ENCODE measurements at places on chromosomes 1 and 21.

DNA sequence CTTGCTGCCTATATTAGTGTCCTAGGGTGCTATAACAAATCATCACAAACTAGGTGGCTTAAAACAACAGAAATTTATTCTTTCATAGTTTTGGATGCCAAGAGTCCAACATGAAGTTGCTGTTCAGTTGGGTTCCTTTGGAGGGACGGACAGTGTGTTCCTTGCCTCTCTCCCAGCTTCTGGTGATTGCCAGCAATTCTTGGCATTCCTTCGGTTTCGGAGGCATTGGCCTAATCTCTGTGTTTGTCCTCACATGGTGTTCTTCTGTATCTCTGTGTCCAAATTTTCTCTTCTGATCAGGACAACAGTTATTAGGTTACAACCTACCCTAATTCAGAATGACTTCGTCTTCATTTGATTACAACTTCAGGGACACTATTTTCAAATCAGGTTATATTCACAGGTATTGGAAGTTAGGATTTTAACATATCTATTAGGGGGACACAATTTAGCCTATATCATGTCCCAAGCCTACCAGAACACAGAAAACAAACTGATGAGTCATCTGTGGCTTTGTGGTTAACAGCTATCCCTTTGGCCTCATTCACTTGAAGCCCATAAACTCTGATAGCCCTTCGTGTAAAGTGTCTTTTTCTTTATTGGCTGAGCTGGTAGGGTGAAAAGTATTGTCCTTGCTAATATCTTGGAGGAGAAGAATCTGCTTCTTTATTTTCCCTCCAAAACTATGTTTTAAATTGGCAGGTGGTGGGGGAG is 83.2 kb upstream of the PAPPA2 start:
- no peak for DNase-seq

DNA sequence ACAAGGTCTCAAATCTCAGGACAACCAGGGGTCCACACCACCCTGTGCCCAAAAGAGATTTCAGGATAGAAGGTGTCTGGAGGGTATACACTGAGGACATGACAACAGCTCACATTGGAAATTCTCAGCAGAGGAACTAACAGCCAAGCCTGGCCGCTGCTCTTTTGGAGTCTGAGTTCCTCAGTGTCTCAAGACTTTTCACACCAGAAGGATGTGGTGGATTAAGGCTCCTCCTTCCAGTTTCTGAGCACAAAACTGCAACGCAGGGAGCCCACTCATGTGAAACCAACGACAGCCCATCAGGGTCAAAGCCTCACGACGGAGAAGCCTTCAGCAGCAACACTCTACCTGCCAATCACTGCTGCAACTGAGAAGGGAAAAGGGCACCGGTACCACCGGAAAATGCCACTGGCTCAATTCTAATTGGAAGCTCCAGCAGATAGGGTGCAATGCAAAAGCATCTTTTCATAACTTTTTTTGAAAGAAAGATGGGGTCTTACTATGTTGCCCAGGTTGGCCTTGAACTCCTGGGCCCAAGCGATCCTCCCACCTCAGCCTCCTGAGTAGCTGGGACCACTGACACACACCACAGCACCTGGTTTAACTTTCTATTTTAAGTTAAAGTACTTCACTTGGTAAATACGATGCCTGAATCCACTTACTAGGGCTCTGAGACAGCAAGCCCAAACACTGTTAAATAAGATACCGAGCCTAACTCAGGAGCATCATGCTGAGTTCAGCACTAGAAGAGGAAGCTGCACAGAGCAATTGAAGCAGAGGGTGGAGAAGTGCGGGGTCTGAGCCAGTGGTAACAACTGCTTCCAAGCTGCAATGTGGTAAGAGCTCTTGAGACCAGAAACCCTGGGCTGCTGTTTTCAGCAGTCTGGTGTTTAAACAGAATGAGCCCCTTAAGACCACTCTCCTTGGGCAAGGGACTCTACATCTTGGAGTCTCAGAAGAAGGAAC is 7.8 kb downstream of the CAPZB start:
- no peak for DNase-seq

DNA sequence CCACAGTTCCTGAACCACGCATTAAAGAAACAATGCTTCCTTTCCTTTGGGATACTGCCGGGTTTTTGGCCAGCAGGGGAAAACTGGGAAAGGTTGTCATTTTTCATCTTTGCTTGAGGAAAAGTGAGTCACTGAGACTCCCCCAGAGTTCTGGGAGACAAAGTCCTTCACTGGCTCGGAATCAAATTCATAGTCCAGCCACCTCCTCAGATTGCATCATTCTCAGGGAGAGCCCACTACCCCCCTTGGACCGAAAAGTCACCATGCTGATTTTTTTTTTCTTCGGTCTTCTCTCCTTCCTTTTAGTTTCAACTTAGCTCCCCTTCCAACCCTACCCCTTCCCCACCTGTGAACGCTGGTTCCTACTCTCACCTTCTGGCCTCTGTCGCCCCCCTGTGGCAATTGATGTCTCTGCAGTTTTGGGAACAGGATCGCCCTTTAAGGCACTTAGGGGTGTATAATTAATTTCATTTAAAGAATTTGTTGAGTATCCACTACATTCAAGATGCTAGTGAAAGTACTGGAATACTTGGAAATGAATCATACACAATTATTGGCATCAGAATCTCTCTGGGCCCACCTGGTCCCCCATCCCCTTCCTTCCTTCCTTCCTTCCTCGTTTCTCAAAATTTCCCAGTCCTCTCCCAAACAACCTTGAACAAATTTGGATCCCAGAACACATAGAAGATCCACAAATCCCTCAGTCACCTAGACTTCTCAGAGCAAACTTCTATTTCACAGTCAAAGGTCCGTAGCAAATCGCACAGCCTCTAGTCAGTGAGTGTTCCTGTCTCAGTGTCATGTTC is 6.9 kb downstream of the ACKR1 start:
- DNase-seq = peak; percentile 70

DNA sequence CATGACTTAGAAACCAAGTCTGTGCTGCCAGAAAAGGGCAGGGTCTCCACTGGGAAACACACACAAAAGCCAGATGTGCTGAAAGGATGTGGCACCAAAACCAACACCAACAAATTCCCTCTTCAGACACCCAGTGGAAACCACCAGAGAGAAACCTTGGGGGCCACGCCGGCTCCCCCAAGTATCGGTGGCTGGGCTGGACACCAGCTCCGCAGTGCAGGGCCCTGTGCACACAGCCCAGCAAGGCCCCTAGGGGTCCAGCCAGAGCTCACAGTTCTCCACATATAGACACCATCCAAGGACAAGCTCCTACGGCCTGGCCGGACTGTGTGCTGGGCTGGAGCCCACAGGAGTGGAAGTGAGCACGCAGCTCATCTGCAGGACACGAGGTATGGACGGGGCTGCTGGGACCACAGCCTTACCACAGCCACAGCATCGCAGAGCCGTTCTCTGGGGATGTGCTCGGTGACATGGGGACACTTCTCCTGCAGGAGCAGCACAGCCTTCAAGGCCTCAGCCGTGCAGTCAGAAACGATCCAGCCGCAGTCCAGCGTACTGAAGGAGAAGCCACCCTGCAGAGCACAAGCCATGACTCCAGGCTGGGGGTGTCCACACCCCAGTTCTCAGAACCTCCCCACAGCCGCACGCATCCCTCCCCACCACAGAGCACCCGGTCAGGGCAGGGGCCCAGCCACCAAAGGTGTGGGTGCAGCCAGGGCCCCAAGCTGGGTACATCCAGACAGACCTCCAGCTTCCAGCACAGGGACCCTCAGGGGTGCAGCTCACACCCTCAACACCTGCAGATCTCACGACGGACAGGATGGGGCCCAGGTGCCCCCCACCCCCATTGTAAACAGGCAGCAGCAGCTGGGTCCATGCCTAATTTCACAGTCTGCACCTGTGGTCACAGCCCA is 21.3 kb downstream of the LSS start:
- no peak for DNase-seq

DNA sequence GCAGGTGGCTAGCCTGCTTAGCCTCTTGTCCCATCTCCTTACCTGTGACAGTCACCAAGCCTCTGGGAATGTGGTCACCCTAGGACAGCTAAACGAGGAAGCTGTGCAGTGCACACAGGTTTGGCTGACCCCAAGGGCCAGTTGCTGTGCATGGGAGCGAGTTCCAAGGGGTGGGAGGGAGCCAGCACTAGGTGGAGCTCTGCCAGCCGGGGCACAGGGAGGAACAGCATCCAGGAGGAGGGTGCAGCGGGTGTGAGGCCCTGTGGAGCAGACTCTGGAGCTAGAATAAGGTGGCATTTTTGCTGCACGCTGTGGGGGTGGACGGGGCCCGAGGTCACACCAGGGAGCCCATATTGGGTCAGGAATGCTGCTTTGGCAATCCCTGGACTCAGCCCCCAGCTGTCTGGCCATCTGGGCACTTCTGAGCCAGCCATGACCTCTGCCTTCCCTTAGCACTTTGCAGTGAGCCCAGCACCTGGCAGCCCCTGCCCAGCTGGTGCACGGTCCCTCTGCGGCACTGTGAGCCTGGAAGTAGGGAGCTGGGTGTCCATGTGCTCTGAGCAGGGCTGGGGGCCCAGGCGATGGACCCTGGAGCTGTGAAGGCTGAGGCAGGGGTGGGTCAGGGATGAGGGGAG is 8.7 kb downstream of the PDXK start:
- no peak for DNase-seq

DNA sequence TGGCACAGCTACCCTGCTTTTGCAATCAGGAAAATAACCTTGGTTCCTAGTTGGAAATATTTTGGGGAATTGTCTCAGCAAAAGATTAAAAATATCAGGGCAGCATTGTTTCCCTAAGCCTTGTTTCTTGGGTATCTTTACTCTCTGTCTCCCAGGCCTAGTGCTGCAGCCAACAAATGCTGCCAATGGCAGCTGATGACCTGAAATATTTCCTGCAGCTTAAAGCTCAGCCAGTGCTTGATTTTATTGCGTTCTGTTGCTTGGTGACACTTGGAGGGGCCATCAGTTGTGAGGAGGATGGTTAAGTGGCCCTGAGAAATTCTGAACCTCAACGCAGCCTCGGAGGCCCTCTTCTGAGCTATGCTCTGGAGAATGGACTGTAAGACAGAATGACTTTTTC is 59.4 kb upstream of the B3GALT5 start:
- DNase-seq = no peak

GRCh38 chr1:29939079-29939478 is 702.8 kb downstream of the PTPRU start:
- no peak for DNase-seq

GRCh38 chr21:18252680-18253079 is 8.0 kb downstream of the CHODL start:
- no peak for DNase-seq

GRCh38 chr1:112673592-112674439 is 643 bp upstream of the MOV10 start:
- DNase-seq = no peak

DNA sequence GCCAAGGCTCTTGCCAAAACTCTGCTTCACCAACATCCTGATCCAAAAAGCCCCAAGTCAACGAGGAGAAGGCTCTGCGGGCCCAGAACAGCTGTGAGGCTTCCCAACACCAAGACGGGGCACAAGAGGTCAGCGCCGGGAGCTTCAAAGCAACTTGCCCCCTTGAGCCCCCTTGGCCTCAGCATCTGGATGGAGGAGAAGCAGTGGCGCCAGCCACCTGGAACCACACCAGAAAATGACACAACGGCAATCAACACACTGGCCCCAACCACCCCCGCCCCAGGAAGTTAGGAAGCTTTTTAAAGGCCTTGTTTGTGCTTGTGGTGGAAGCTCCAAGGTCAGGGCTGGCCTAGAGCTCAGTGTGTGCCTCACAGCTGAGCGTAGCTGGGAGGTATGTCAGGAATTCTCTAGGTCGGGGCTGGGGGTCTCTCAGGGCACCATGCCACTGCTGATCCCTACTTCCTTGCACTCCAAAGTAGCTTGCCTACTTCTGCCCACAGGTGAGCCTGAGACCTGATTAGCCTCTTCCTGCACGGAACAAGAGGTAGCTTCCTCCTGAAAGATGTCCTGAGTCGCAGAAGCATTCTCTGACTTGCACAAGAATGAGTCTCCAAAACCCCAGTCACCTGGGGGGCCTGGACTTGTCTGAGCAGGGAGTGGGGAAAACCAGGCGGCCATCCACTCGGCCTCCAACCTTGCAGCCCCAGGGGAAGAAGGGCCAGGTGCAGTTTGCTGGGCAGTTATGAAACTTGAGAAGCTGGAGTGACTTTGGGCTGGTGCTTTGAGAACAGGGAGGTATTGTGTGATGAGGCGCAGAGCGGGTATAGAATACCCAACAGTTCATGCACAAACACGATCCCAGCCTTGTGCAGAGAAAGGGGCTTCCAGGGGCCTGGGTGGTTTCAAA is 9.7 kb upstream of the SRP9 start:
- no peak for DNase-seq

DNA sequence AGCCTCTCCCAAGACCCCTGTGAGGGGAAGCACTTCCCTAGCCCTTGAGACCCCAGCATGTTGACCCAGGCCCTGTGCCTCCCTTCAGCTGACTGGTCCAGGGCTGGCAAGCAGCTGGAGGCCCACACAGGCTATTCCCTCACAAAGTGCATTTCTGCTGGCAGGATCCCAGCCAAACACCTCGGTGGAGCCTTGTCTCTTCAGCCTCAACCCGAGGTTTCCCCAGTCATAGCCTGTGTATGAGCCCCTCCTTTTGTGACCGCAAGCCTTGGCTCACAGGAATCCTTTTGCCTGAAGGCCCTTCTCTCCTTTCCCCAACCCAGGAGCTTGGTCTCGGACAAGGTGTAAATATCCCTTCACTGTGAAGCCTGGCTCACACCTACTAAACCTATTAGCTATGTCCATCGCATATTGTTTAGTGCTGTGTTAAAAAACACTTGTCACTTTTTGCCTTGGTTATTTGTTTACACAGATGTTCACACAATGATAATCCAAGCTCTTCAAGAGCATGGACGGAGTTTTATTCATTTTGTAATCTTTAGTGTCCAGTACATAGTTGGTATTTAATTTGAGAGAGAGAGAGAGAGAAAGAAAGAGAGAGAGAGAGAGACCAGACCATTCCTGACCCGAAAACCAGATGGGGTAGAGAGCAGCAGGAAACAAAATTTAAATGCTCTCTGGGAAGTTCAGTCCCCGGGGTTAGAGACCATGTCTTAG is 8.5 kb upstream of the CD247 start:
- DNase-seq = no peak

GRCh38 chr1:244314921-244315559 is 136.7 kb downstream of the ADSS2 start:
- no peak for DNase-seq

DNA sequence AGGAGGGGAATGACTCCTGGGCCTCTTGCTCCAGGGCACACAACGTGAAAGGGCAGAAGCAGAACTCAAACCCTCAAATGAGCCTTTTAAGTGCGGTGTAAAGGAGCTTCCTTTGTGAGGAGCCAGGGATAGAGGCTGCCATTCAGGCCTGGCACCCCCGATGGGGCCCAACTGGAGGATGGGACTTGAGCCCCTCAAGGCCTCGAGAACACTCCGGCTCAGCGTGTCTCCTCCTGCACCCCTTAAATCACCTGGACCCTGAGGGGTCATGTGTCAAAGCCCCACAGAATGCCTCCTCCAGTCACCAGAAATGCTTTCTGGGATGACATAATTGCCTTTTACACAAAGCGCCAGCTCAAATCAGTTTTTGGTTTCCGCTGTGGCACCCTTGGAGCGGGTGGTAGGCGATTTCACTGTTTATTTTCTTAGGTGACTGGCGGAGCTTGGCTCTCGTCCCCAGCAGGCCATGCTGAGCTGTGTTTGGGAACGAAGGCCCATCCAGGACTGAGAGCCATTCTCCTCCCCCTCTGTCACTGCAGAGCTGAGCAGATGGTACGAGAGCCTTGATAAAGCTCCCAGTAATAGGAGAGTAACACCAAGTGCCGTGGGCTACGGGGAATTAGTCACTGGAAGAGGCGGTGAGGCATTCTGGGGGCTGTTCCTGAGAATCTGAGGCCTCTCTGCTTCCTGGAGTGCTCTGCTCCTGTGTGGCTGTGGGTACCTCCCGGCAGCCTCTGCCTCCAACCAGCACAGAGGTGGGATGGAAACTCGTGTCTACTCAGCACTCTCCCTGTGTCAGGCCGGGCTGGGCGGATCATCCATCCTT is 163.0 kb downstream of the GRIK3 start:
- no peak for DNase-seq

Measured in NT2/D1 (cell line).